ENCODE measurements at places on chromosomes 5 and 9.
A peak's percentile ranks its signal among the peaks of the same experiment; 100 is the strongest.

DNA sequence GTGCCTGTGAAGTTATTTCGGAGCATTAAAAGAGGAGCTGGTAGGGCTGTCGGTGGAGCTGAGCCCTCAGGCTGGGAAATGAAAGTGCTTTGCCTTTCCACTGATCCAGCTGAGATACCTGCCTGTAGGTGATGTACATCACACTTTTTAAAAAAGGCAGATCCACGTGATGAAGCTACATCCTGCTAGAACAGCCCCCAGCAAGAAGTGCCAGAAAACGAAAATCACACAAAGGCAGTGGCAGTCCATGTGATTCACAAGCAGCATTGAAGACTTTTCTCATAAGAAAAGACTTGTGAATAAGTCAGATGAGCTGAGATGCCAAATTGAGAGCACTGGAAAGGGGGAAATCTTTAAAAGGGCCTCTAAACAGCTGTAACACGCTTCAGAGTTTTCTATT lies 765.1 kb downstream of the PTPRD start:
- no peaks in the 10 kb centered on the region for H3K36me3 ChIP-seq
- no peak for DNase-seq
- no peak overlapping the region for H3K27ac ChIP-seq
- H3K4me3 ChIP-seq = no peak overlapping the region

DNA sequence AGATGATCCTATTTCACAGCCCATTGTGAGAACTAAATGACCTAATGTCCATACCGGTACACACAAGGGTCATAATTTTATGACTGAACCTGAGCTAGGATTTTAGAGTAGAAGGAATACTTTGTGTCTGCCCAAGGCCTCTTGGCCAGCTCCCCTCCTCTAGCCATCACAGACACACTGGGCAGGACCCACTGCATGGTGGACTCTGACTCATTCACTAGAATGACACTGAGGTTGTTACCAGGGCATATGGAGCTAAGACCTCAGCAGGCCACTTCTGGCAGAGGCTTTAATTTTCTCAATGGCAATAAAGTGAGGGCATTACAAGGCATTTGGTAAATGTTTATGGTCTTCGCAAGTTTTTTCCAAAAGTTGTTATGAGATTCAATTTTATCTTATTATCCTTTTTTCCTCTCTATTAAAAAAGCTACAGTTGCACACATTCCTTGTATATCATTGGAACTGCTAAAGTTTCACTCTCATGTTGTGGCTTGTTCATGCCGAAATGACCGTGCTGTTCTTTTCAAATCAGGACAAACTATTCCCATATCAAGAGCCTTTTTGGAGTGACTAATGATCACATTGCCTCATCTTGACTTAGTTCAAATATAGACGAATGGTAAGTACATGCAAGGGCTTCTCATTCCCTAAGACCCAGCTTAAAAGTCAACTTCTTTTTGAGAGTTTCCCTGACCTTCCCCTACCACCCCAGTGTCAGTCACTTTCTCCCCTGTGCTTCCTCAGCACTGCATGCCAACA lies 595.7 kb downstream of the ACTL7B start:
- H3K4me3 ChIP-seq = no peak overlapping the region
- H3K4me1 ChIP-seq = no peaks in the 10 kb centered on the region
- no peak for DNase-seq
- peaks cover 2% of the 10 kb centered on the region for H3K27me3 ChIP-seq
- H3K27ac ChIP-seq = no peak overlapping the region

GRCh38 chr9:137570566-137570965 lies 8.2 kb downstream of the DPH7 start:
- H3K27me3 ChIP-seq = no peaks in the 10 kb centered on the region
- no peak overlapping the region for H3K4me3 ChIP-seq
- peaks cover 40% of the 10 kb centered on the region for H3K36me3 ChIP-seq
- H3K27ac ChIP-seq = peak overlapping the region; percentile 81

DNA sequence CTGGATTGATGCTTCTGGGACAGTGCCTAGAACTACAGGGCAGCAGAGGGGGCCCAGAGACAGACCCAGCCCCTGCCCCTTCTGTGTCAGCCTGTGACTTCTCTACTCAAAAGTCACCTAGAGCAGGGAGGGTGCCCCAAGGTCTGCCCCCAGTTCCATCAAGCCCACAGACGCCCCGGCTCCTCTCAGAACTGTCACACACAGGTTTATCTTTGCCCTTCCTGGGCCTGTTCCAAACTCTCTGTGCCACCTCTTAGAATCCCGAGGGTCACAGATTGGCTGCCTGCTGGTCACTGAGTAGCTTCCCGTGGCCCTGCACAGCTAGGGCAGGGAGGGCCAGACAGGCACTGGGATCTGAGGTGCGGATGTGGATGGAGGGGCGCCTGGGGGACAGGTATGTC lies 1.7 kb downstream of the RGS14 start:
- H3K27me3 ChIP-seq = no peaks in the 10 kb centered on the region
- DNase-seq = no peak
- H3K36me3 ChIP-seq = peaks cover 1% of the 10 kb centered on the region
- H3K27ac ChIP-seq = peak overlapping the region; percentile 92
- peak overlapping the region; percentile 86 for H3K4me3 ChIP-seq
- H3K4me1 ChIP-seq = peaks cover 48% of the 10 kb centered on the region

DNA sequence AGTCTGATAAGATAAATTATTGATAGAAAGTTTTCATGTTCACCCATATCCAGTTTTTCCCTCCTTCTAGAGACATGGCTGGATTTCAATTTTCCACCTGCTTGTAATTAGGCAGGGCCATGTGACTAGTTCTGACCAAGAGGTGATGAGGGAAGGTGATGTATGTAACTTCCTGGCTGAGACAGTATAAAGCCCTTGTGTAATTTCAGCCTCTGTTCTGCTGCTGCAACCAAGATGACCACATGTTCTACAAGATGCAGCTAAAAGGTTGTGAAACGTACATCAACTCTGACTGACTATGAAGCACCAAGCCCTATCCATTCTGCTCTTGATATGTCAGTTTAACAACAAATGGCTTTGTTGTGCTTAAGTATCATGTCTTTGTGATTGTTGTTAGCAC lies 376.5 kb upstream of the DAB2 start:
- H3K27me3 ChIP-seq = no peaks in the 10 kb centered on the region
- no peaks in the 10 kb centered on the region for H3K4me1 ChIP-seq

- H3K27ac ChIP-seq = no peak overlapping the region
- H3K27me3 ChIP-seq = peaks cover 2% of the 10 kb centered on the region
- H3K36me3 ChIP-seq = no peaks in the 10 kb centered on the region
- H3K4me3 ChIP-seq = no peak overlapping the region
Observed at GRCh38 chr5:35096216-35096615, 48.5 kb upstream of the AGXT2 start.

DNA sequence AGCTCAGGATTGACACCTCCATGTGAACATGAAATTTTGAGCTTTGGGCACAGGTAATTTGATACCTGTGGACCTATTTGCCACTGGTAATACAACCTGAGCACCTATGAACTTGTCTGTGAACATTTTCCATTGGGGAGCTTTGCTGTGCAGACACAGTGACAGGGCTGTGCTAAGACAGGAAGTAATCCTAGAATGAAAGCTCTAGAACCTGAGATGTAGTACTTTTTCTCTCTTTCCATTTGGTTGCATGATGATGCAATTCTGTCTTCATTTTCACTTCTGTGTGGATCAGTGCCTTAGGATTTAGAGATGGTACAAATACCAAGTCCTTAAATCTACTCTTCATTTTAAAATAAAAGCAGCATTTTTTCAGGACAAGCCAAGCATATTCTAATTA lies 216.9 kb downstream of the NR3C1 start:
- H3K36me3 ChIP-seq = peaks cover 48% of the 10 kb centered on the region
- H3K27me3 ChIP-seq = no peaks in the 10 kb centered on the region
- peaks cover 18% of the 10 kb centered on the region for H3K4me1 ChIP-seq

GRCh38 chr9:137307255-137308056 lies 5.4 kb upstream of the NRARP start:
- H3K36me3 ChIP-seq = no peaks in the 10 kb centered on the region
- DNase-seq = no peak
- no peak overlapping the region for H3K27ac ChIP-seq
- H3K4me3 ChIP-seq = no peak overlapping the region

DNA sequence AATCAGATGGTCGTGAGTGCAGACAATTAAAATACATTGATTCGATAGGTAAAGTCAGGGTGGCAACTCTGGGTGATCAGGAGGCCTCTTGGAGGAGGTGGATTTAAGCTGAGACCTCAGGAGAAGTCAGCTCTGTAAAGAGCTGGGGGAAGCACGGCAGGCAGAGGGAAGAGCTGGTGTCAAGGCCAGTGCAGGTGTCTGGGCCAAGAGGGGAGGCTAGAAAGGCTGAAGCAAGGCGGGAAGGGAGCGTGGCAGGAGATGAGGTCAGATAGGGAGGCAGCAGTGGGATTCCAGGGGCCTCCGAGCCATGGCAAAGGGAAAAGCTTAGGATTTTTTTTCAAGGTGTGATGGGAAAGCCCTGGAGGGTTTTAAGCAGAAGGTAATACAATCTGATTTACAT lies 178.7 kb downstream of the FSTL4 start:
- no peaks in the 10 kb centered on the region for H3K4me1 ChIP-seq
- H3K27ac ChIP-seq = no peak overlapping the region
- no peaks in the 10 kb centered on the region for H3K36me3 ChIP-seq
- DNase-seq = no peak

- no peak for DNase-seq
- no peaks in the 10 kb centered on the region for H3K27me3 ChIP-seq
- H3K36me3 ChIP-seq = no peaks in the 10 kb centered on the region
- H3K4me3 ChIP-seq = peak overlapping the region; percentile 75
- peaks cover 57% of the 10 kb centered on the region for H3K4me1 ChIP-seq
Observed at GRCh38 chr5:134053840-134054338, 49.1 kb upstream of the VDAC1 start.

DNA sequence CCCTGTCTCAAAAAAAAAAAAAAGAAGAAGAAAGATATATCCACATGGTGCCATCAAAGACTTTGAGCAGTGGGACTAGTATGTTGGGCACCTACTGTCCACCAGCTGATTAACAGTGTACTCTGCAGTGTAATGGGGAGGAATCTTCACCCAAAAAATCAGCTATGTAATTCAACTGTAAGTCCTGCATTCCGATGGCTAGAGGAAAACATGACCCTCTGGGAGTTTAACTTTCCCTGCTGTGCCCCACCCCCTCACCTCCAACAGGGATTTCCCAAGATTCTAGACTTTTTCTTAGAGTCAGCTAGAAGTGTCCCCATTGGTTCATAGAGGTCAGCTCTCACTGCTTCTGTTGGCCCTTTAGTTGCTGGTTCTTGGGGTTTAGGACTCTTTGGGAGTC lies 221.2 kb upstream of the CLINT1 start:
- no peak overlapping the region for H3K27ac ChIP-seq
- DNase-seq = no peak
- H3K4me3 ChIP-seq = no peak overlapping the region
- H3K27me3 ChIP-seq = peaks cover 6% of the 10 kb centered on the region
- H3K36me3 ChIP-seq = no peaks in the 10 kb centered on the region

- no peaks in the 10 kb centered on the region for H3K27me3 ChIP-seq
- no peak overlapping the region for H3K27ac ChIP-seq
- no peak overlapping the region for H3K4me3 ChIP-seq
- no peak for DNase-seq
Observed at GRCh38 chr5:162529886-162530285, 462.3 kb downstream of the GABRG2 start.

GRCh38 chr9:97979788-97980478 lies 3.2 kb upstream of the ANP32B start:
- DNase-seq = no peak
- no peaks in the 10 kb centered on the region for H3K36me3 ChIP-seq
- H3K4me1 ChIP-seq = peaks cover 17% of the 10 kb centered on the region
- no peaks in the 10 kb centered on the region for H3K27me3 ChIP-seq

DNA sequence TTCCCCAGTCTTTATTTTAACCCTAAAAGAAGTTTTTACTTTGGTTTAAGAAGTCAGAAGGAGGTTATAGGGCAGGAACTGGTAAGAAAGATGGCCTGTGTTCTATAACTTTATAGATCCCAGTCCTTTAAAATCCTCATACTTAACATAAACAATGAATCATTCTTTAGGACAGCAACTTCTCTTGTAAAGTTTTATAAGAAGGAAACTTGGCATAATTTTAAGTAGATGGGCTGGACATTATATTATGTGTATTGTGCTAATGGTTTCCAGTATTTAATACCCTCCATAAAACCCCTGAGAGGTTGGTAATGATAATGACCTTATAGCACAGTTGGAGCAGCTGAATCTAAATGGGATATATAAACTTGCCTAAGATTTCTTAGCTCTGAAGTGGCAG lies 247.2 kb downstream of the FAM170A start:
- H3K4me1 ChIP-seq = no peaks in the 10 kb centered on the region
- no peak overlapping the region for H3K4me3 ChIP-seq
- no peak for DNase-seq
- no peaks in the 10 kb centered on the region for H3K36me3 ChIP-seq
- H3K27ac ChIP-seq = no peak overlapping the region

Data from naive thymus-derived CD8-positive, alpha-beta T cell (primary cell).